ENCODE measurements at places on chromosomes 16 and 17.
A peak's percentile ranks its signal among the peaks of the same experiment; 100 is the strongest.

DNA sequence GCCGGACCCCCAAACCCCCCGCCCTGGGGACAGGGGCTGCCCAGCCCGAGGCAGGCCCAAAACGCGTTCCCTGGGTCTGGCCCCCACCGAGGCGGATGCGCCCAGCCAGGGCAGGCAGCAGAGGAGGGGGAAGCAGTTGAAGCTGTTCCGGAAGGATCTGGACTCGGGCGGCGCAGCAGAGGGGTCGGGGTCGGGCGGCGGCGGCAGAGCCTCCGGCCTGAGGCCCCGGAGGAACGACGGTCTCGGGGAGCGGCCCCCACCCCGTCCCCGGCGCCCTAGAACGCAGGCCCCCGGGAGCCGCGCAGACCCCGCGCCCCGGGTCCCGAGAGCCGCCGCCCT lies 22.9 kb upstream of the ZFPM1 start:
- peak; percentile 49 for DNase-seq

- DNase-seq = no peak
Observed at GRCh38 chr16:66471716-66472393, 44.8 kb downstream of the BEAN1 start.

DNA sequence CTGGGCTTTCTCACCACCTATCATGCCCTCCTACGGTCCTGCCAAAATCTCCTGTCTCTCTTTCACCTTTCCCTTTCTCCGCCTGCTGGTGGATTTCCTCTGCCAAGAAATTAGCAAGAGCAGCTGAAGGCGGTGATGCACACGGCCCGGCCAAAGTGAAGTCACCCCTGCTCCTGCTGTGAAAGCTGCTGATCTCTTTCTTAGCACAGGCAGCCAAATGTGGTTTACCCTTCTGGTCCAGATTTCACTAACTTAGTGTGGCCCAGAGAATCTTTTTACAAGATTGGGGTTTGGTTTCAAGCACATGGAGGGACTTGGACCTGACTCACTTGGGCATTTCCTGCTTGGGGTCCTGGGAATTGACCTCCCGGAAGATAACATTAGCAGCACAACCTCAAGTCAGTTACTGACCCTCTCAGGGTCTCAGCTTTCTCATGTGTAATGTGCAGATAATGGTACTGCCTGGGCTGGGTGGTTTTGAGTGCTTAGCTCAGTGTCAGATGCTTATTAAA lies 155.7 kb downstream of the SOCS1 start:
- DNase-seq = peak; percentile 73

DNA sequence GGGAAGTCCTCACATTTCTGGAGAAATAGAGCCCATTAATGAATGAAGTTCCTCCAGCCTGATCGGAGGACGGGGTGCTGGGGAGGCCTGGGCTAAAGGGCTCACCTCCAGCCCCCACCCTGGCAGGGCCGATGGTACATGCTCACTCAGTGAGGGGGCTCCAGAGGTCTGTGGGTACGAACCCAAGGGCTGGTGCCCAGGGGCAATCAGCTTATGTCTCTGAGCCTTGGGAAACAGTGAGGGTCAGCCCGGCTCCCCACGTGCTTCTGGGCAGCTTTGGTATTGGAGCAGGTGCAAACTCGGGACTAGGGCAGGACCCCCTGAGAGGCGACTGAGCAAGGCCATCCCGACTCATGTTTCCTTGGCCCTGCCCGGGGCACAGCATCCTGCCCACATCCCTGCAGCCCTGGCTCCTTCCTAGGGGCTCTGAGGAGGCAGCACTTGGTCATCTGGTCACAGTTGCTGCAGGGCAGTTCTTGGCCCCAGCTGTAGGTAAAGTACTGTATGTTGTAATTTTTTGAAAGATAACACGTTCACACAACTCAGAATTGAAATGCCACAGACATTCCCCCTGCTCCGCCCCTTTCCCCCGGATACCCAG lies 969 bp upstream of the CETP start:
- DNase-seq = no peak

Measured in eye (tissue), 1 donor.